Natural killer cell treated with Interleukin-12 subunit alpha and Interleukin-12 subunit beta and Interleukin-15 and Interleukin-18, amount 100 ng/mL, for 72 hours (primary cell): ENCODE measurements at places on chromosomes 16 and 17.

DNA sequence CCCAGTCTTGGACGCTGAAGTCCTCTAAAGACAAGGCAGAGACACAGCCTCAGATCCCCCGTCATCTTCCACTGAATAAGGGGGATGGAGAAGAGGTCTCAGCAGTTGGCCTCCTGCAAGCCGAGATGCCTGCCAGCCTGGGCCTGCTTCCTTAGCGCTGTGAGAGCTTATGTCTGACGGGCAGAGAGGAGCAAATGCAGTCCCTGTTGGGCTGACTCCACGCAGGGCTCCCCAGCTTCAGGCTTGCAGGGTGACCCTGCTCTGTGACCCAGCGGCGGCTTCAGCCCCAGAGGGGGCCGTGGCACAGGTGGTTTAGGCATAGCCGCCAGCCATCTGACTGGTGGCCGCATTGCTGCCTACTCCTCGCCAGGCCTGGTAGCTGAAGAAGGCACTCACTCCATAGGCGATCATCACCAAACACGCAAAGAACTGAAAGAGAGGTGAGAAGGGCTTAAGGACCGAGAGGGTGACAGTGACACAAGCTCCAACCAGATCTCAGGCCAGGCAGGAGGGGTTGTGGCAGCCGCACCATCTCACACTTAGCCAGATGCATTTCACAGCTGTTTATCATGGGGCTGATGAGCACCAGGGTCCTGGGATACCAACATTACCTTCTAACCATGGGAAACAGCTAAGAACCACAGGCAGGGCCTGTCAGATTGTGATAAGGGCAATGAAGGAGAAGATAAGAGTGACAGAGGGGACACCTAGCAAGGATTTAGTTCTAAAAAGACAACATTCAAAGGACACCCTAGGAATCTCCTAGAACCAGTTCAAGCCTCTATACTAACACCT, 11.7 kb downstream of the ARL2BP start:
- no peak for DNase-seq

DNA sequence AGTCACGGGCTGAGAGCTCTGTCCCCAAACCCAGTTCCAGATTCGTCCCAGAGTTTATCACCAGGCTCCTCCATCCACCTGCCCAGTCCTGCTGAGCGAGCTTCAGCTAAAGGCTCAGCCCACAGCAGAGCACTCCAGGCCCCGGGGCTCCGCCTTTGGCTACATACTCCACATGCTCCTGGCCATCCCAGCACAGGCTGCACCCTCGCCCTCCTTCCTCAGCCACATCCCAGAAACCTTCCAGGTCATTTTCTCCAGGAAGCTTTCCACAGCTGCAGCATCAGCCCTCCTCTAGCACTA, 4.7 kb upstream of the CD2BP2 start:
- no peak for DNase-seq

GRCh38 chr16:12651765-12652512, 151.7 kb downstream of the CPPED1 start:
- DNase-seq, result no peak

GRCh38 chr16:15961060-15961511, 11.7 kb downstream of the ABCC1 start:
- peak; percentile 71 for DNase-seq

- DNase-seq, result no peak
Measured at GRCh38 chr17:50199803-50200456, 1.5 kb downstream of the COL1A1 start.

GRCh38 chr17:41610965-41611640, 1.5 kb downstream of the KRT16 start:
- DNase-seq, result no peak

GRCh38 chr17:76553178-76553908, 13.5 kb downstream of the PRCD start:
- DNase-seq, result no peak

GRCh38 chr17:35546487-35546886, 9.0 kb upstream of the SLFN12L start:
- no peak for DNase-seq

DNA sequence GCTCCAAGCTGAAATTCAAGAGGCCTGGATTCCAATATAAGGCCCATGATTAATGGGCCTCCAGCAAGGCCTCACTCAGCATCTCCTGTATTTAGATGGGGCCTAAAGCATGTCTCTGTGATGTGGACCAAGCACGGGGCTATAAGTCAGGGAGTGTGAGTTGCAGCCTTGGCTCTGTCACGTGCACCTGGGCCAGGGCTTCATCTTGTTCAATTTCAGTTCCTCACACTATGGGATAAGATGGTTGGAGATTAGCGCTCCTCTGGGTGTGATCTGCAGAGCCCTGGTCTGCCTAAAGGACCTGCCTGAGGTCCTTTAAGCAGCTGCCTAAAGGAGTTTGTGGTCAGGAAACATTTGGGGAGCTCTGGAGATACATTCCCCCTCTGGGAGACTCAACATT, 25.2 kb downstream of the KLHL36 start:
- DNase-seq, result no peak

GRCh38 chr17:48123111-48123510, 15.5 kb downstream of the SNX11 start:
- no peak for DNase-seq

GRCh38 chr17:82487910-82488309, 29.4 kb downstream of the NARF start:
- no peak for DNase-seq

DNA sequence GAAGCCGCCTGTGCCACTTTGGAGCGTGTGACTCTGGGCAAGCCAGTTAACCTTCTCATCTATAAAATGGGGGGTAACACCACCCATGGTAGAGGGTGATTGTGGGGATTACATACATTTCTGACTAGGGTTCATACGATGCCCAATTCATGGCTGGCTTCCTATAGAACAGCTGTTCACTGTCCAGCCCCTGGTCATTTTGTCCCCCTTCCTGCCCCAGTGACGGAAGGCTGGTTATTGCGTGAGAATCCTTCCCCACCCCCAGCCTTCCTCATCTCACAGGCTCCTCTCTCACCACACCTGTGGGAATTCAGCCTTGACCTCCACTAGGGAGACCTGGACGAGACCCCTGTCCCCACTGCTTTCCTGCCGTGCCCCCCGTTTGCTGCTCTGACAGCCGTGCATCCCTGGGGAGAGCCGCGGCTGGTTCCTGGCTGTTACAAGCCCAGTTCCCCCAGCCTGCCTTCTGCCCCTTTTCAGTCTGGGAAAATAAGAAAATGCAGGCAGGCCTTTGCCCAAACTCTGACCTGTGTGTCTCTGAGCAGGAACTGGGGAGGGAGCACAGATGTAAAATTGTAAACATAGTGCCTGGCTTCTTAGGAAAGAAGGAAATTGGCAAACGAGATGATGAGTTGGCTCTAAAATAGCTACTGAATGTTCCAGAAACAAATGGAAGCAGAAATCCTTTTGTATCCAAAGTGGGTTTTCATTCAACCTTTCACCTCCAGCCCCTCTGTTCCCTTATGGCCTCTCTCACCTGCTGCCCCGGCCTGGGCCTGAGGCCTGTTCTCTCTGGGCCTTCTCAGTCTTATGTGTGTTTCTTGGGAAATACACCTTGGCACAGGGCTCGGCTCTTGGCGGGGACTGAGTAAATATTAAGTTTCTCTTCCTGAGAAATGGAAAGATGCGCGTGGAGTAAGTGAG, 67.3 kb downstream of the OR1D5 start:
- DNase-seq, result no peak

DNA sequence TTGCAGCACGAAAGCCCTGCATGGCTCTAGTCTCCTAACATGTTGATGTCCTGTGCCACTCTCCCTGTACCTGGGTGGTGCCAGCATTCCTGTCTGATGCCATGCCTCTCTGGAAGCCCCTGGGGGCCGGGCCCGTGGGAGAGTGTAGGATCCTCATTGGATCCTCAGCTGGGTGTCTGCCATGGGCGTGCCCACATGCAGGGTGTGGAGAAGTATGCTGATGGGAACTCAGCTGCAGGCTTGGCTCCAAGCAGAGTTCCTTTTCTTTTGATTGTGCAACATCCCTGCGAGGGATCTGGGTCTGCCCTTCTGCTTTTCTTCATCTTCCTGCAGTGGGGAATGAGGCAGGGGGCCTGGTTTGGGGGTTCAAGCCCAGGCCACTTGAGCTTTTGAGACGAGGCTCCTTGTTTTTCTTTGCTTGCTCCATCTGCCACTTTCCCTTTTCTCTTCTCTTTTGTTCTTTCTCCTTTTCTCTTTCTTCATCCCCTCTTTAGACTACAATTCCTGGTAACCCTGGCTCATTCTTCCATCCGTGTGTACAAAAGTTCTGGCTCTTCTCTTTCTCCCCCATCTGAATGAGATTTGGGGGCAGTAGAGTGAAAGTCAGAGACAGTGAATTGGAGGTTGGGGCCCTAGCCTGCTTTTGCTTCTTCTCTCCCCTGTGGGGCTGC, 32.9 kb downstream of the KSR1 start:
- no peak for DNase-seq

DNA sequence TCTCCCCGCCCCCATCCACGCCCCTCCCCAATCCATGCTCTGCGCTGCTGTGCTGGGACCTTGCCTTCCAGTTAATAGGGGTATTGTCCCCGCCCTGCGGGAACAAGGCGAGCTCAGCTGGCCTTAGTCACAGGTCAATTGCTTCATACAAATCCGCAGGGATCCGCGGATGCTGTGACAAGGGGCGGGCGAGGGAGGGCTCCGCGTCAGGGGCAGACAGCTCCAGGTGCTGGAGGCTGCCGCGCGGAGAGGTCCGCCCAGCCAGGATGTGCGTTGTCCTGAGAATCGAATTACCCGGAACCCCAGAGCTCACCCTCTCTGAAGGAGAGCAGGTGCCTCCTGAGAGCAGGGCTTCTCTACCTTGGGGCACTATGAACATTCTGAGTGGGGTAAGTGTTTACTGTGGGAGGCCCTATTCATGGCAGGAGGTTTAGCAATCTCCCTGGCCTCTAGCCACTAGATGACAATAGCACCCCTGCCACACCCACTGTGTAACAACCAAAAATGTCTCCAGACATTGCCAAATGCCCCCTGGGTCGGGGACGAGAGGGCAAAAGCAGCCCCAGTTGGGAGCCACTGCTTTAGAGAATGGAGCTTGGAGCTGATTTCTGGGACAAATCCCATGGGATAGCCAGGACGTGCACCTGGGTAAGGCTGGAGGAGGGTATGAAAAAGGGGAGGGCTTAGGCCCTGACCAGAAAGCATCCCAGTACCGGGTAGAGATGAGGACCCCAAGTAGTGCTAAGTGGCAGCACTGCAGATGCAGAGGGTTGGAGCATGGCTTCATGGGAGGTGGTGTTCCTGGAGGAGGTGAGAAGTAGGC, 138.2 kb downstream of the CYLD start:
- no peak for DNase-seq

DNA sequence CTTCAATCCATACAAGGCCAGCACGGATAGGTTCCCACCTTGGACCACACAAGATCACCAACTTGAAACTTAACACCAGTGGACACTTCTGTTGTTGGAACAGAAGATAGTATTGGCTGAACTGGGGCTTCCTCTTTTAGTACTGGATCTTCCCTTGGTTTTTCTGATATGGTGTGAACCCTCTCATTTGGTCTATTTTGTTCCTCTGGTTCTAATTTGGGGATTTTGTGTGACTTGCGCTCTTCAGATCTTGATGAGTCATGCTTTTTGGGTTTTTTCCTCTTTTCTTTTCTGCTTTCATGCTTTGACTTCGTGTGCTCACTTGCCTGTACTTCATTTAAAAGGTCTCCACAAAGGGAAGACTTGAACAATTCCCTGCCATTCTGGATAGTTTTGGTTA, 39.0 kb downstream of the SOST start:
- DNase-seq, result no peak
